ENCODE measurements at places on chromosomes 11 and 22.

GRCh38 chr11:102378818-102379217 lies 31.8 kb downstream of the BIRC2 start:
- DNase-seq = no peak

- DNase-seq = no peak
Measured at GRCh38 chr11:20688761-20689160, 19.4 kb downstream of the NELL1 start.

DNA sequence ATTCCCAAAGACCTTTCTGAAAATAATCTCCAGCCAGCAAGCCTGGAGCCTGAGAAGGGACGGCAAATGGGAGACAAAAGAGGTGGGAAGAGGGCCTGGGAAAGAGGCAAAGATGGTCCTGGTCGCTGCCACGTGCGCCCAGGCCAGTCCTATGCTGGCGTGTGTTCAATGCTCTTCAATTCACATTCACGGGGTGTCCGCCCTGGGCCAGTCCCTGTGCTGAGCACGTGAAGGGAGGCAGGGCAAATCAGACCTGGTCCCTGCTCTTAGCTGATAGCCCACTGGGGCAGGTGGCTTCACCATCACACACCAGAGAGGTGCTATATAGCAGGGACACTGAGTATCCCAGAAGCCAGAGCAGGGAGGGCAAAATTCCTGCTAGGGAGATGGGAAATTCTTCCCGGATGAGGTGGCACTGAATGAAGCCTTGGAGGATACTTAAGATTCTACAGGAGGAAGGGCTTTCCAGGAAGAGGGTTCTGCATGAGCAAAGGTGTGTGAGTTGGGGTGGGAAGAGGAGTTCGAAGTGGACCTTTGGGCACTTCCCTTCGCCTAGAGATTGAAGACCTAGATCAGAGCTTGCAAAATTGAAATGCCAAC lies 148.2 kb downstream of the CHST1 start:
- DNase-seq = no peak

GRCh38 chr22:36304429-36304828 lies 51.5 kb downstream of the APOL1 start:
- DNase-seq = no peak

DNA sequence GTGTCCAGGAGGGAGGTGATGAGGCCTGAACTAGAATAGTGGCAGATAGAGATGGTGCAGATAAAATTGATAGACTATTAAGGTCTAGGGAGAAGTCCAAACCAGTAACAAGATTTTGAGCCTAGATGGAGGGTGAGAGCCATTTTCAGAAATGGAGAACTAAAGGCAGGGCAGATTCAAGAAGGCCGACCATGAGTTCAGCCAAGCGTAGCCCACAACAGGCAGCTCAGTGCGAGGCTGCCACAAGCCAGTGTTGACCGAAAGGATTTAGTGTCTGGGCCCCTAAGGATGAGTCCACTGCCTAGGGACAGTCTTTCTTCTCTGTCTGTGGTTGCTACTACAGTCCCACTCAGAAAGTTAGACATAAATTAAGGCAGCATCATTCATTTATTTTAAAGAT lies 51.7 kb downstream of the PPP2R1B start:
- DNase-seq = no peak

GRCh38 chr11:23688835-23689234 lies 808.0 kb upstream of the LUZP2 start:
- peak; percentile 72 for DNase-seq

- DNase-seq = no peak
Measured at GRCh38 chr11:113372309-113372708, 15.3 kb upstream of the ANKK1 start.

DNA sequence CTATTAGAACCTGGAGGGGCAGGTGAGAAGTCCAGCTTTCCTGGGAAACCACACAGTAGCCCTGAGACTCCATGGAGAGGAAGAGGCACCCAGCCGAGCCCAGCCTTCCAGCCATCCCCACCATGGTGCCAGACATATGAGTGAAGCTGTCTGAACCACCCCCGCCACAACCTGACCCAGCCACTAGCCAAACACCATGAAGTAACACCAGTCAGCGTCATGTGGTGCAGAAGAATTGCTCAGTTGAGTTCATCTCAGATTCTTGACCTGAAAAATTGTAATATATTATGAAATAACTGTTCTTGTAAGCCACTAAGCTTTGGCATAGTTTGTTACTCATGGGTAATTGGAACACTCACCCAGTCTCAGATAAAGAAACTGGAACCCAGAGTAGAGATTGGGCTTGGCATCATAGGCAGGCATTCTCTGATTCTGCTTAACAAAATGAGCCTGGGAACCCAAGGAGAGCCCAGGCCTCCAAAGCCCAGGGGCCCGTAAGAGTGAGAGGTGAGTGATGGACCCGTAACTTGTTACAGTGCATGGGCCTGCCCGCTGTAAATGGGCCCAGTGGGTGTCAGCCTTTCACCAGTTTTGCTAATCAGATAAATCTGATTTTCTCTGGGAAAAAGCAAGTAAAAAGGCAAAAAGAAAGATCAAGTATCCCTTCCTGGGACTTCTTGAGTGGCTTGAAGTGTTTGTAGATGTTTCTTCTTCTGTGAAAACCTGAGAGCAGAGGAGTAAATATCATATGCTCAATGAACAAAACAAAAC lies 305.5 kb downstream of the DDX10 start:
- no peak for DNase-seq

DNA sequence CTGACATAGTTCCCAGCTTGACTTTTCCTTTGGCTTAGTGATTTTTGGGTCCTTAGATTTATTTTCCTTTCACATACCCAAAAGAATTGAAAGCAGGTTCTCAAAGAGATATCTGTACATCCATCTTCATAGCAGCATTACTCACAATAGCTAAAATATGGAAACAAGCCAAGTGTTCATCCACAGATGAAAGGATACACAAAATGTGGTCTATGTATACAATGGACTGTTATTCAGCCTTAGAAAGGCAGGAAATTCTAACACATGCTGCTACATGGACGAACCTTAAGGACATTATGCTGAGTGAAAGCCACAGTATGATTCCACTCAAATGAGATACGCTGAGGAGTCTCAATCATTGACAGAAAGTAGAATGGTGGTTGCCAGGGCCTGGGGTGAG lies 171.8 kb downstream of the IGLL1 start:
- DNase-seq = no peak
